ENCODE measurements at places on chromosomes 5 and 9.

GRCh38 chr5:149795360-149795759 is 65.2 kb downstream of the PPARGC1B start:
- no peak for DNase-seq

DNA sequence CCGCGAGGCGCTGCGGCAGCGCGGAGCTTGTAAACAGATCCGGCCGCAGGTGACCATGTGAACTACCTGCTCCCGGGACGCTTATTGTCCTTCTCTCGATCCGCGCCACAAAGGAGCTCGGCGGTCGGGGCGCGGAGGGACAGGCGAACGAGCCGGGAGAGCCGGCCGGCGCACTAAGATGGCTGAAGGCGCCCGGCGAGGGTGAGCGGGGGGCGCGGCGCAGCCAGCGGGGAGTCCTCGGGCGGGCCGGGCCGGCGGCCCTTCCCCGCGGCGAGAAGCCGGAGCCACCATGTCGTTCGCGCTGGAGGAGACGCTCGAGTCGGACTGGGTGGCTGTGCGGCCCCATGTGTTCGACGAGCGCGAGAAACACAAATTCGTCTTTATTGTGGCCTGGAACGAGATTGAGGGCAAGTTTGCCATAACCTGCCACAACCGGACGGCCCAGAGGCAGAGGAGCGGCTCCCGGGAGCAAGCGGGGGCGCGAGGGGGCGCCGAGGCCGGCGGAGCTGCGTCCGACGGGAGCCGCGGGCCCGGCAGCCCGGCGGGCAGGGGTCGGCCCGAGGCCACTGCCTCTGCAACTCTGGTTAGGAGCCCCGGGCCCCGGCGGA is 535 bp downstream of the JMY start:
- DNase-seq = peak; percentile 6

DNA sequence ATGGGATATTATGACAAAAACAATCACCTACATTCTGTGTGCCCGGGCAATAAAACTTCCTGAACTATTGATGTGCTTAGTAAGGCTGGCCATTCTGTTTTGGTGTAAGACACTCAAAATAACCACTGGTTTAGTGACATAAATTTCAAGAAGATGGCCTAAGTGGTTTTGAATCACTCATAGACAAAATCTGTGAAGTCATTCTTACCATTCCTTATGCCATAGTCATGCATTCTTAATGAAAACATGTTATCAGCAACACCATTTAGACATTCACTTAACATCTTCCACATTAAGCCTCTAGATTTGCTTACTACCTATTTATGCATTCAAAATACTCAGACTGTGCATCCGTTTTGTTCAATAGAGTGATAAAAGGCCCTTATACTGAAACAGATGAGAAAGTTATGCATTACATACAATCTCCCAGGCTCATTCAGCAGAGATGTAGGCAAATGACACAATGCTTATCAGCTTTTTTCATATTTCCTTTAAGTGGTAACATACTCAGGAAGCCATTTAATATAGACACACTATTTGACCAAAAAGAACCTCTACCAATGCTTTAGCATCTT is 848.8 kb upstream of the DMAC1 start:
- no peak for DNase-seq

DNA sequence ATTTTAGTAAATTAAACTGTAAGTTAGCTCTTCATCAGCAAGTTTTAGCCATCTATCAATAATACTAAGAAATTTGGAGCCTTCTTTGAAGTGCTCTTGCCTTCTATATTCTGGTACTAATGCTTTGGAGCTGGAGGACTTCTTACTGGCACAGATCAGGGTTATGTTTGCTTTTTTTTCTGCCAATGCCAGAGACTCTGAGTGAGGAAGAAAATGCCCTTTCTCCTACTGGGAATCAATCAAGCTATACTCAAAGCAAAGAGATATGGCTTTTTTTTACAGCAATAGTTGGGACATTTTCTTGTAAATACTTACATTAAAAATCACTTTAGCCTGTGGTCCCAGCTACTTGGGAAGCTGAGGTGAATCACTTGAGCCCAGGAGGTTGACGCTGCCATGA is 4.3 kb downstream of the HSDL2 start:
- no peak for DNase-seq

- DNase-seq = no peak
These were observed 6.4 kb downstream of the TPM2 start for GRCh38 chr9:35683323-35683722.

DNA sequence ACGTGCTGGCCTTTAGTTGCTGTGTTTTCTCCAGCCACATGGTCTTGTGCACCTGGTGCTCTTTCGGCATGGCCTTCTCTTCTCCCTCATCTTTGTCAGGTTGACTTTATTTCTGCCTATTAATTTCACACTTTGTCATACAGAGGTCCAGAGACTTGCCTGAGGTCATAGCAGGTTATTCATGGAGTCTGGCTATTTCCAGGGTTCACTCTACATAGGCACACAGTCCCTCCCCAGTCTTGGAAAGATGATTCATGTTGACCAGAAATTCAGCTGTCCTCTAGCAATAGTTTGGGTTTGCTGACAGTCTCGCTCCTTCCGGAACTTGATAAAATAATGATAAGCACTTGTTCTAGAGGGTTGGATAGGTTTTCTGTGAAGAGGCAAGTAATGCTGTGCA is 81.6 kb downstream of the ARHGAP26 start:
- no peak for DNase-seq

- no peak for DNase-seq
These were observed 11.7 kb downstream of the MPDZ start for GRCh38 chr9:13267743-13268142.

- DNase-seq = no peak
These were observed 1.2 kb downstream of the MAP1B start for GRCh38 chr5:72108202-72109061.

DNA sequence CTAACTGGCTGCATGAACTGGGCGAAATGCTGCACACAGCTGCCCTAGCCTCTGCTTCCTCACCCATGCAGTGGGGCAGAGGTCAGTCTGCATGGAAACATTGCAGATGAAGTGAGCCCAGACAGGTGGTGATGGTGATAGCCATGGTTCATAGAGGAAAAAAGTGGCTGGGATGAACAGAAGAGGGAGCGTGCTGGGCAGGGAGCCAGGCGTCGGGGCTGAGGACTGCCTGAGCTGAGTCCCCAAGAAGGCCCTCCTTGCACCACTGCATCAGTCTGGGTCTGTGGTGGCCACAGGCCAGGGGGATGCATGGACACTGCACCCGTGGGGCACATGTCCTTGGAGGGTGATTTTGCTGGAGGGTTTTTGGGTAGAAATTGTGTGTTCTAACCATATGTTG is 80.5 kb downstream of the AMBP start:
- DNase-seq = no peak

- no peak for DNase-seq
These were observed 20.0 kb upstream of the GCNT1 start for GRCh38 chr9:76438841-76439588.

DNA sequence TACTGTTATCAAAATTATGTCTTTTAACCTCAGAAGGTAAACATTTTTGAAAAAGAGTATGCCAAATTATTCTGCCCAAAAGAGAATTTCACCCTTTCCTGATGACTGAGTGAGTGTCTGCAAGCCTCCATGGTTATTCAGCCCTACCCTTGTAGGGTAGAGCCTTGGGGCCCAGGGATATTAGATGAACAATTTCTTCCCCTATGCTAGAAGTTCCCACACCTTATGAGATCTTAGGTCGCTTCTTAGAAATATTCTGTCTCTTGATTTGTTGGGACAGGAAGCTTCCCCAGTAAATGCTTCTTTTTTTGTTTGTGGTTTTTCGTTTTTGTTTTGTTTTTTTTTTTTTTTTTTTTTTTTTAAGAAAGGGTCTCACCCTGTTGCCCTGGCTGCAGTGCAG is 3.1 kb downstream of the CRB2 start:
- DNase-seq = no peak

DNA sequence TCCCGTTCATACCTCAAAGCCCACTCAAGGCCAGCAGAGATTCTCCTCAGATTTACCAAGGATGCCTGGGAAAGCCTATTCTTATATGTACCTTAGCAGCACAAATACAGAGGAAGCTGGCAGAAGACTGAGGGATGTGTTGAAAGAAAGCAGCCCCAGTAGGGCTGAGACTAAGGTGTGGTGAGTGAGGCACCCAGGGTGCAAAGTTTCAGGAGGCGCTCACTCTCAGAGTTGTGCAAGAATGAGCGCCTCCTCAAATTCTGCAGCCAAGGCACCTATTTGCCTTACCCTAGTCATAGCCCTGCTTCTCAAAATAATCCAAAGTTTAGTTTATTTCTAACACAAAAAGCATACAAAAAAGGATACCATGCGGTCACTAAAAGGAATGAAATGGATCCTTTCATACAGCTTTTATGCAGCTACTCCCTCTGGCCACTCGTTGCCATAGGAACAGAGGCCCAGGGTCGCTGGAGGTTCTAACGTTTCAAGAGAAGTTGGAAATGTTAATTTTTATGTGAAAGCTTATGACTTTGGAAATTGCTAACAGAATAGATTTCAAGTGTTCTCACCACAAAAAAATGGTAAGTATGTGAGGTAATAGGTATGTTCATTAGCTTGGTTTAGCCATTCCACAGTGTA is 79.7 kb upstream of the SMIM23 start:
- no peak for DNase-seq

- no peak for DNase-seq
These were observed 18.6 kb downstream of the RGMB start for GRCh38 chr5:98791898-98792580.

- no peak for DNase-seq
These were observed 145.7 kb downstream of the IRX1 start for GRCh38 chr5:3741374-3741770.

DNA sequence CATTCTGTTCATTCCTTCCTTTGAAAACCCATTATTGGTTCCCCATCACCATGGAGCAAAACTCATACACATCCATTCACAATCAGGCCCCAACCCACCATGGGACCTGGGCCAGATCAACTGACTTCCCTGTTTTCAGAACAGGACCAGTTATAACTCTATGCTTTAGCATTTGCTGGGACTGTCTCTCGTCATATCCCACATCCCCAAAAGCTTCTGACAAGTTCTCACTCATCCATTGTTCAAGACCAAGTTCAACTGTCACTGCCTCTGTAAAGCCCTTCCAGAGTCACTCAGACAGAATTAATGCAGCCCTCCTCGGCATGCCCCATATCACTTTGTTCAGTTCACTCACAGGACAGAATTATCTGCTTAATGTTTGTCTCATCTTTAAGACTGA is 4.0 kb downstream of the FAM169A start:
- no peak for DNase-seq

GRCh38 chr5:159640921-159641320 is 275.4 kb upstream of the ADRA1B start:
- DNase-seq = no peak

DNA sequence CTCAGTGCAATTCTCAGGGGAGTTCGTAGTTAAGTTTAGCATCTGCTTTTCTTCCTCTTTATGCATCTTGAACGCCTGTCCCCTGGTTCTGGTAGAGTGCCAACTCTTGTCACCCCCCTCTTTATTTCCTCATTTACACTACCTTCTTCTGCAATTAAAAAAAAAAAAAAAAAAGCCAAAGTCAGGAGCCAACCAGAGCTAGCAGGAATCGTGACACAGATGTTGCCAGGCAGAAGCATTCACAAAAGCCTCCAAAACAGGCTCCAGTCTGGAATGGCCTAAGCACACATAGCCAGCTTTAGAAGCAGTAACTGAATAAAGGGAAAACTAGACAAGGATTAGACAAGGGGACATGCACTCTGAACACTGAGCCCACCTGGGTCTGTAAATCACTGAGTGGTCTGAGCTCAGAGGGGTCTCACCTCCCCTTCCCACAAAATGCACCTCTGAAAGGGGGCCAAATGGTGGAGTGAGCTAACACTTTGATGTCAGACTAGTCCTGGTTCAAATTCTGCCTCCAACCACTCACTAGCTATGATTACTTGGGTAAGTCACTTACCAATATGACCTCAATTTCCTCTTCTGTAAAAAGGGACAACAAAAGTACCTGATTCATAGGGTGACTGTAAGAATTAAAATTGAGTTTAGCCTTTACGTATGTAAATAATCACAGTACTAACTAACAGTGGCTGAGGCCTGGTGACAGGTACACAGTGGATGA is 2.0 kb downstream of the CD74 start:
- DNase-seq = peak; percentile 78

DNA sequence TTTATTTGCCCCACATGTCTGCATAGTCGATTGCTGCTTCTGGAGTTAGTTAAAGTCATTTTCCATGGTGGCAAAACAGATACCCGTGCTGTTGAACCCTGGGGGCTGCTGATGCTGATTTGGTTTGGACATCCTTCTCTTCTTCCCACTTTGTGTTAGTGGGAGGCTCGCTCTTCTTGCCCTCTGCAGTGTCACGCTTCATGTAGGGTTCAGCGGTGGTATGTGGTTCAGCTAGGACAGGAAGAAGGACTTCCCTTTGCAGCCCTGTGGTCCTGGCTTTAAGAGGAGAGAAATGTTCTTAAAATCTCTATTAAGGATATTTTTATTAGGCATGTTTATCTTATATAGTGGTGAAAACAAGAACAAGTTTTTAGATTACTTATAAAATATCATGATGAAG is 36.2 kb downstream of the SLC36A1 start:
- no peak for DNase-seq

GRCh38 chr5:92841604-92842155 is 739.3 kb downstream of the NR2F1-AS1 start:
- DNase-seq = no peak

- DNase-seq = no peak
These were observed 419.4 kb upstream of the PTGER4 start for GRCh38 chr5:40260361-40260760.

DNA sequence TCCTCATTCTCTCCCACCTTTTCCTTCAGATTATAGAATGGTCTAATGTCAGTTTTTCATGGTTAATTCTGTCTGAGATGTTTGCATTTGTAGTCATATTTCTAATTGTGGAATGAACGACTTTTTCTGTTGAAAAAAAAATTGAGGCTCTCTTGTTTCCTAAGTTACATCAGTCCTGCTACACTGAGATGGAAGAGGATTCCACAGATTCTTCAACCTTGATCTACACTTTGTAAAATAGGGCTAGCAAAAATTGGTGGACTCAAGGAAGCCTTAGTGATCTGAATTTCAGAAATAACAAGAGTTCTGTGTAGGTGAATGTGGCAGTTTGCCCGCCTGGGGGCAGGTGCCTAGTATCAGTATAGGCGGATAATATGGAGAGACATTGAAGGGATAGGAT is 51.9 kb downstream of the ERBIN start:
- no peak for DNase-seq

DNA sequence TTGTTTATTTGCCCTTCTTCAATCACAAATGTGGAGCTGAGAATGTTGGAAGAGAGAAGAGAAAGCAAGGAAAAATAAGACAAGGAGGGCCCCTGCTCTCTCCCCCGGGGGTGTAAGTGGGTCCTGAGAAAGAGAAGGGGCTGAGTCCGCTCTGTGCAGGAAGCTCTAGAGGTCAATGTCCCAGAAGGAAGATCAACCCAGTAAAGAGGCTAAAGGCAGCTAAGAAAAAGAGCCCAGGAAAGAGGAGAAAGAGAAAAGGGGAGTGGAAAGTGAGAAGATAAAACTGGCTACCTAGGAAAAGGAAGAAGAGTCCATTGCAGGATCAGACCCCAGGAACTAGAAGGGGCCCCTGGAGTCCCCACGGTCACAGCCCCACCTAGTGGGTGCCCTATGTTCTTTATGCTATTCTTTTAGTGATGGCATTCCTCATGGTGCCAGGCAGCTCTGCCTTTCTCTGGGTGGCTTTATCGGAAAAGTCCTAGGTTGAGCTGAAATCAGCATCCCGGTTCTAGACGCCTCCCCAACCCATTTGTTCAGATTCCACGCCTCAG is 583.4 kb downstream of the ACTL7B start:
- DNase-seq = no peak

GRCh38 chr5:79284846-79285245 is 48.9 kb downstream of the JMY start:
- DNase-seq = no peak

GRCh38 chr5:154110716-154111115 is 71.9 kb downstream of the MFAP3 start:
- no peak for DNase-seq

GRCh38 chr9:77015327-77016048 is 4.0 kb upstream of the FOXB2 start:
- no peak for DNase-seq

All from CD4-positive, alpha-beta T cell treated with Interleukin-1 beta for 1 hour (primary cell).